ENCODE measurements at places on chromosomes 13 and 19.

DNA sequence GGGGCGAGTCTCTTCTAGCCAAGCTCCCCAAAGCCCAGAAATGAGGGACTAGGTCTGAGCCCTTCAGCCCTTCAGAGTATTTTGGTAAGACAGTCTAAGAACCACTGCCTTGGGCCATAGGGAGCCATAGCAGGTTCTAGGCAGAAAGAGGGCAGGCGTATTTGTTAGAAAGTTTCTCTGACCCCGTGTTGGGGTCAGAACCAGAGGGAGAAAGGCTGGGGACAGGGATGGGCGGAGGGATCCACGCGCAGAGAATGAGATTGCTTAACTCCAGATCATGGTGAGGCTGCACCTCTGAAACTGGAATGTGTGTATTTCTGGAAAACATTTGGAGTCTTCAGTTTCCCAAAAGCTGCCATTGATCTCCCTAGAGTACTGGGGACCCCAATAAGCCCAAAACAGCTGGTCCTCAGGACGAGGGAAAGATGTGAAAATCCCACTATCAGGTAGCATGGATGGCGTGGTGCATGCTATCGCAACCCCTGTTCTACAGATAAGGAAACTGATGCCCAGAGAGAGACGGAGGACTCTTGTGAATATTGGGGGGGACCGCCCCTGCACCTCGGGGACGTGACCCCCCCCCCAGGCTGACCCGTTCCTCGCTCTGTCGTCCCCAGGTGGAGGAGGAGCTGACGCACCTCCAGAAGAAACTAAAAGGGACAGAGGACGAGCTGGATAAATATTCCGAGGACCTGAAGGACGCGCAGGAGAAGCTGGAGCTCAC, 703 bp upstream of the TPM4 start:
- DNase-seq: no peak

- DNase-seq: no peak
Measured at GRCh38 chr13:33257841-33258807, 27.4 kb downstream of the STARD13 start.

DNA sequence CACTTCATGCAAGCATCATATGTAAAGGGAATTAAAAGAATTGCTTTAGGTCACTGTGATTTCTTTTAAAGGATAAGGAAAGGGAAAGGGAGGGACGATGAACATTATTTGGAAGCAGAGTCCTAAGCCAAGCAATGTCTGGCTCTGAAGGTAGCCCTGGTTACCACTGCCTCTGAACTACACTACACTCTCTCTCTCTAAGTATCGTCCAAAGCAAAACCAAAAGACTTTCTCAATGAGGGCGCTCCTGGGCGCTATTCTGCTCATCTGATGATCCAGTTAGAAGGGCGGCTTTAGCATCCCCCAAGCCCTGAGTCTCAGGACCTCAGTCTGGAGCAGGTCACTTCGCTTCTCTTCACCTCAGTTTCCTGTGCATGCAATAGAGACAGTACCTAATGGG, 26.2 kb downstream of the FOXO1 start:
- DNase-seq: no peak

GRCh38 chr13:113457510-113457909, 4.2 kb upstream of the ADPRHL1 start:
- DNase-seq: no peak

DNA sequence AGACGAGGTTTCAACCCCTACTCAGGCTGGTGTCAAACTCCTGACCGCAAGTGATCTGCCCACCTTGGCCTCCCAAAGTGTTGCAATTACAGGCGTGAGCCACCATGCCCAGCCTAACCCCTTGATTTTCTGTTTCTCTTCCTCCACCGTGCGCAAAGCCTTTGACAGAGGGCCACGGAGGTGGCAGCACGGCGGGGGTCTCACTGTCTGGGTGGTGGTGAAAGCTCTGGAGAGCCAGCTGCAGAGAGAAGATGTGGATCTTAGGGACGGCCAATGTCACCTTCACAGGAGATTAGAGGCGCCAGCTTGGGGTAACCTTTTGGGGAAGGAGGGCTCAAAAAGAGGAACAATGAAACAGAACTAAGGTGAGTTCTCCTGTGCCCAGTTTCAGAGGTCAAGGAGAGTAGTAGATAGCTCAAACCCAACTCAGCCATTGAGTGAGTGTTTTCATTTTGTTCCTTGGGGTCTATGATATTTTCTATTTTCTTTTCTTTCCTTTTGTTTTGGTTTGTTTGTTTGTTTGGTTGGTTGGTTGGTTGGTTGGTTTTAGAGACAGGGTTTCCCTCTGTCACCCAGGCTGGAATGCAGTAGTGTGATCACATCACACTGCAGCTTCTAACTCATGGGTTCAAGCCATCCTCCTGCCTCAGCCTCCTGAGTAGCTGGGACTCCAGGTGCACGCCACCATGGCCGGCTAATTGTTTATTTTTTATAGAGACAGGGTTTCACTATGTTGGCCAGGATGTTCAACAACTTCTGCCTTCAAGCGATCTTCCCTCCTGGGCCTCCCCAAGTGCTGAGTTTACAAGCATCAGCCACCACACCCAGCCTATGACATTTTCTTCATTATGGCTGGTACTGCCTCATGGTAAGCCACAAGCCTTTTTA, 37.7 kb downstream of the GPR42 start:
- no peak for DNase-seq

GRCh38 chr19:2413629-2414028, 13.8 kb downstream of the TIMM13 start:
- no peak for DNase-seq

GRCh38 chr19:45467115-45467455, 711 bp upstream of the FOSB start:
- DNase-seq: no peak

DNA sequence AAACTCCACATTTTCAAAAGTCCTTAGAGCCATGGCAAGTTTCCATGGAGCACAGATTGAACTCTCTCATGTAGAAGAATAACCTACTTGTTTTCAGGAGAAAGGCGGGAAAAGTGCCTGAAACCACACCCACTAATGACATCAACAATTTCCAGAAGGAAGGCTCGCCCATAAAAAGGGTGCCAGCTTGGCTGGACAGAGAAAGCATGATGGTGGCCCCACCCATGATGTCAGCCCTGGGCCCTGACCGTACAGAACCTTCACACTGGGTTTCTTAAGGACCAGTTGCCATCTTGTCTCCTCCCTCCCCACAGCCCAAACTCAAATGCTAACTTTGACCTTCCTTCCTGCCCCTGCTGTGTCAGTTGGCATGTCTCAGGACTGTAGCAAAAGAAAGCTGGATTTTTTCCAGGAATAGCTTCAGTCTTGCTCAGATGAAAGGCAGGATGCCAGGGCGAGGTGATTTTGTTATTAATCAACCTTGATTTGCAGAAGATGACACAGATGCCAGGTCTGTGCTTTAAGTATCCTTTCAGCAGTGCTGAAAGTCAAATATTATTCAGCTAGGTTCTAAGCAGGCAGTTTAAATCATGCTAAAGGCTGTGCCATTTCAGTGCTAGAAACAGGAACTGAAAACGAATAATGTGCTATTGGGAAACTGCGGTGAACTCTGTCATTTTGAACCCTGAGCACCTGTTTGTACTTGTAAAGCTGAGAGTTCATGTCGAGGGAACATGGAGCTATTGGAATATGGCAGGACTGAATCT, 89.5 kb upstream of the RFC3 start:
- peak; percentile 27 for DNase-seq

DNA sequence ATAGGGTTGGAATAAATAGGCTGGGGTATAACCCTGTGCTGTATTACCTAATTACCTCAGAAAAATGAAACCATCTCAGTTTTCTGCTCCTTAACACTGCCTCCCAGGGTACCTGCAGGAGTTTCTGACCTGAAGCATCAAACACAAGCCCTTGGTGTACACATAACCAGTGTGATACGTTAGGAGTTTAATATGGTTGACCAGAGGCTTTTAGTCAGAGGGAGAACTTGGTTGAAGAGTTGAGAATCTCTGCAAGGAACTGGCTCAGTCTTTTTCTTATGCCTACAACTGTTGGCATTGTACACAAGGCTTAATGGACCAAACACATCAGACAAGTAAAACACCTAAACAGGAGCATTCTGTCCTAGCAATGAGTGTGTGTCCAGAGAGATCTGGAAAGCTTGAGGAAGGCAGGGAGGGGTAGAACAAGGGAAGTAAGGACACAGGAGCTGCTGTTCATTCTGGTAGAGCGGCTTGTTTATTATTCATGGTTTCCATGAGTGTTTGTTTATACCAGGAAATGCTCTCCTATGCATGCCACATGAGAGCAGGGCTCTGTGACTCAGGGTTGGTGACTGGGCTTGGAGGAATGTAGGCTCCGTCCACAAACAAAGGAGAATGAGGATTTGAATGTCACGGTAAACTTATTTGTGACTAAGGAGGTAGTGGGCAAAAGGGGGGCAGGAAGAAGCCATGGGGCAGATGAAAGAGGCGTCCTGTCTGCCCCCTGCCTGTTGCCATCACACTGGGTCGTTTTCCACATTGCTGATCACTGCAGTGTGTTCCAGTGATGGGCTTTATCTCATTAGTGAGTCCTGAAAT, 11.9 kb upstream of the SPATA13 start:
- DNase-seq: no peak

Measured in GM13976 (cell line).